ENCODE measurements at places on chromosomes 5 and 9.

DNA sequence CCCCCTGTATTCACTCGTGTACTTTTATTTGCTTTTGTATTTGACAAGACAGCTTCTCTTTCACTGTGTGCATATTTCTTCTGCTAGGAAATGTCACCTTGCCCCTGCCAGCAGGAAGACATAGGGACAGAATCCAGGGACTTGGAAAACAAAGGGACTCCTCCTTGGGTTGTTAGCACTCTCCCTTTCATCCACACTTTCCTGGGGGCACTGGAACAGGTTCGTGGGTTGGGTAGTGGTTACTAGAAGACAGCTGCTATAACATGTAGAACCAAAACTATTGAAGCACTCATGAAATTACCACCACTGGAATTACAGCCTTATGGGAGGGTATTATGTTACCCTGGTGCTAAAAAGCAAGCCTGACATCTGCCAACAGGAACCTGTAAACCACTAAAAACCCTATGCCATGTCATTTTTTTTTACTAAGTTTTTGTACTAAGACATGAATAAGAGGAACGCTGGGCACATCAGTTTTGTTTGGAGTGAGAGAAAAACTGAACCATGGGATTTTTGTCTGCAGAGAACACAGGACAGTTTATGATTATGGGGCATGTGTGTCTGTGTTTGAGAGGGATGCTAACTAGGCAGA lies 4.7 kb upstream of the CCL28 start:
- DNase-seq, result no peak

- DNase-seq, result no peak
Observed at GRCh38 chr9:72424131-72424530, 59.1 kb upstream of the ZFAND5 start.

GRCh38 chr9:137087409-137087925 lies 682 bp downstream of the MAN1B1 start:
- DNase-seq, result no peak

DNA sequence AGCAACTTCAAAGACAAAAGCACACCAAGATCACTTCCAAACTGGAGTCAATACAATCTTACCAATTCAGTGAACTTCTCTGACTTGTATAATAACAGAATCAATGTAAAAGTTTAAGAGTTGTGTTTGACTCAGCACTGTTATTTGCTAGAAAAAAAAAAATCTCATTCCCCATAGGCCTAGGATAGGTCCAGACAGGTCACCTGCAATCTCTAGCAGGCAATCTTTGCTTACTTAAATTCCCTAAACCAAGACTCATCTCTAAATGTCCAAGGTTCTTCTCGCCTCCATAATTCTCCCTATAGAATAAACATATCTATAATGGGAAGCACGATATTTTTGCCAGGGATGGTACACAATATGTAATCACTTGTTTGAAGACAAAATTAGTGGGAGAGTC lies 2.5 kb downstream of the FAM169A start:
- DNase-seq, result no peak

GRCh38 chr9:130114741-130115140 lies 57.5 kb upstream of the NCS1 start:
- DNase-seq, result no peak

DNA sequence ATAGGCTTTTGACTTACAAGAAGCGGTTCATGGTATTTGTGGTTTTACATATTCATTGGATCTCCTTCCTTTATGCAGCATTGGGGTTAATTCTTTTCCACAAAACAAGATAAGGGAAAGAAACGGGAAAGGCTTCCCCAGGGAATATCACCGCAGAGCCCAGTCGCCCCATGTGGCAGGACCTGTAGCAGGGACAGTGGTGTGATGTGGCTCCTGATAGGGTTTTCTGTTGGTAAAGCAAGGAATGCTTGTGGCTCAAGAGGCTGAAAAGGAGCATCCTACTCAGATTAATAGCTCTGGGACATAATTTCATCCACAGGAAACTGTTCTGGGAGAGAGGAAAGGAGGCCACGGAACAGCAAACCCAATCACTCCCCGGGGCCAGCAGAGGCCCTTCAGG lies 699.9 kb downstream of the MTRR start:
- DNase-seq, result no peak

DNA sequence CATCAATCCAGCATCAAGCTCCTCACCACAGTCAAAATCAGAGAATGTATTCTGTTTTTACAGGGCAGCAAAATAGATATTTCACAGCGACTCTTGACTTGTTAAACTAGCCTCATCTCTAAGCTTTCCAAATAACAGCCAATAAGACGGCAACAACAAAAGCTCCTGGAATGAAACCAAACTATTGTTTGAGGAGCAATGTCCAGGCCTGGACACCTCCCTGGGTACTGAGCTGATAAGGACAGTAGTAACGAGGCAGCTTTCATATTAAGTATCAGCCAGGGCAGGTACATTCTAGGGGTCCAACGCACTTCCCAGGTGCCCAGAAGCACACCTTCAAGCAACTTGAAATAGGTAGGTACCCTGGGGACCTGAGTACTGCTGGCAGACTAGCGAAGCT lies 260.3 kb downstream of the ENC1 start:
- no peak for DNase-seq

- DNase-seq, result no peak
Observed at GRCh38 chr5:1666221-1666620, 133.4 kb downstream of the MRPL36 start.
